ENCODE measurements at places on chromosomes 13 and 19.

DNA sequence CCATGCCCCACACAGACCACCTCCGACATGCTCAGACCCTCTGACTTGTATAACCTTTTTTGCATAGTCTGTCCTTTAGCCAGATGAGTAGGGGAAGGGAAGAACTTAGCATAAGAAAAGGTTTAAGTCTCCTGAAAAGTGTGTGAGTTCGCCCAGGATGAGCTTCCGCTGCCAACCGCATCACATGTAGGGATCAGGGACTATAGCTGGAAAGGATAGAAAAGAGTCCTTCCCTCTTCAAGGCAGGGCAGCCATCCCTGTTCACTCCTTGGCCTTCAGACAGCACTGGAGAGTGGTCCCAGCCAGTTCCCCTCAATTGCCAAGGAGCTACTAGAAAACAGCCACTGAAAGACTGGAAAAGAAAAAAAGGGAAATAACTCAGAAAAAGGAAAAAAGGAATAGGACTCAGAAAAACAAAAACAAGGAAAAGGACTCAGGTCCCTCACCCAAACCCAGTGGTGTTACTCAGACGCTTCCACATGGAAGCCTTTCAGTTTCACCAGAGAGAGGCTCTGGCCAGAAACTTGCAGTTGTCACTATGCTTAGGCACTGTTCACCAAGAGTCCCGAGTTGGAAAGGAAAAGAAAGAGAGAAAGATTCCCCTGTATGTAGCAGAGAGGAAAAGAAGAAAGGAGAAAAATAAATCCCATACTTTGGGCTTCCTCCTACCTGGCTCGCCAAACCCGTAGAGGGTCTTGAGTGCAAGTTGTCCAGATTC, 5.6 kb upstream of the TM9SF2 start:
- no peak for DNase-seq

GRCh38 chr13:109727251-109727650, 59.1 kb downstream of the IRS2 start:
- no peak for DNase-seq

DNA sequence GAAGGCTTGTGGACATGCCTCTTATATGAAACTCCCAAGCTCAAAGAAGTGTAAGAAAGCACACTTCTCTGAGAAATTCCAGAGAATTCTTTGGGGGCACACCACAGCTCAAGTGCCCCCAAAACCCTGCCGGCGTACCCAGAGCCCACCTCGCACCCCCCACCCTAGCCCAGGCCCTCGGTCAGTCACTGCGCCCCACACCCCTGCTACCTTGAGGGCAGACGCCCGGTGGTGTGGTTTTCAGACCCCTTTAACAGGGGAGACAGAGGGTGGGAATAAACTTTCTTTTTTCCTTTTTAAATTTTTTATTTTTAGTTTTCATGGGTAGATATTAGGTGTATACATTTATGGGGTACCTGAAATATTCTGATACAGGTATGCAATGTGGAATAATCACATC, 29.5 kb downstream of the PEPD start:
- no peak for DNase-seq

- DNase-seq: no peak
Measured at GRCh38 chr13:66563076-66563475, 667.1 kb downstream of the PCDH9 start.

DNA sequence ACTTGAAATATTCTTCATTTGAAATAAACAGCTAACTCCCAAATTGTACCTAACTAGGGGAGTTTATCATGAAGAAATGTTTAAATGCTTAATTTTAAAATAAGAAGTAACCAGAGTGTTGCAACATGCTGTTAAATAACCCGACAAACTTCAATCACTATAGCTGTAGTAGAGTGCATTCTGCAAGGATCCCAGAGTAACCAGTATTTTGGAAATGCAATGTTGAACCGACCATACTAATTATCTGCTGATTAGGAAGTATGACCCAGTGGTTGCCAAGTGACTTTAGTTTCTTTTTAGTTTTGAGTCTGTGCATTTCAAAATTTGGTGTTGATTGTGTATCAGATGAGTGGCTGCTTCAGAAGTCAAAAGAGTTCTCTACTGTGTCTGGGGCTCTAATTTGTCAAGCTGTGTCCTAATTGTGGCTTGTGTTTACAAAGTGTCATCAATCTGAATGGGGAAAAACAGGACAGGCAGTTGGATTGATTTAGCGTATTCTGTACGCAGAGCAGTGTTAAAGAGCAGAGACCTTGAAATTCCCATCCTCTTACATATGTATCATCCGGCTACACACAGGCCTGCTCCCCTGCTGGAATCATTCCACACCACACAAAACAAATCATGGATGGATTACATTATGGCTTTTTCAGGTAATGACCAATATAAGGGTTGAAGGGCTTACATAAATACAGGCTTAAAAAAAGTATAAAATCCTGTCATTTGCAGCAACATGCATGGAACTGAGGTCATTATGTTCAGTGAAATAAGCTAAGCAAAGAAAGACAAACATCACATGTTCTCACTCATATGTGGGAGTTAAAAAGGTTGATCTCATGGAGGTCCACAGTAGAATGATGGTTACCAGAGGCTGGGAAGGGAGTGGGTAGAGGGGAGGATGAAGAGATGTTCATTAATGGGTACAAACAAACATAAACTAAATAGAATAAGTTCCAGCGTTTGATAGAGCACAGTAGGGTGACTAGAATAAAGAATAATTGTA, 351.5 kb downstream of the KLF12 start:
- DNase-seq: no peak

GRCh38 chr13:52009946-52010345, 1.3 kb downstream of the ATP7B start:
- no peak for DNase-seq

GRCh38 chr13:48975101-48975855, 434 bp upstream of the FNDC3A start:
- DNase-seq: peak; percentile 42

GRCh38 chr13:110925023-110925612, 10.2 kb upstream of the ANKRD10 start:
- no peak for DNase-seq

DNA sequence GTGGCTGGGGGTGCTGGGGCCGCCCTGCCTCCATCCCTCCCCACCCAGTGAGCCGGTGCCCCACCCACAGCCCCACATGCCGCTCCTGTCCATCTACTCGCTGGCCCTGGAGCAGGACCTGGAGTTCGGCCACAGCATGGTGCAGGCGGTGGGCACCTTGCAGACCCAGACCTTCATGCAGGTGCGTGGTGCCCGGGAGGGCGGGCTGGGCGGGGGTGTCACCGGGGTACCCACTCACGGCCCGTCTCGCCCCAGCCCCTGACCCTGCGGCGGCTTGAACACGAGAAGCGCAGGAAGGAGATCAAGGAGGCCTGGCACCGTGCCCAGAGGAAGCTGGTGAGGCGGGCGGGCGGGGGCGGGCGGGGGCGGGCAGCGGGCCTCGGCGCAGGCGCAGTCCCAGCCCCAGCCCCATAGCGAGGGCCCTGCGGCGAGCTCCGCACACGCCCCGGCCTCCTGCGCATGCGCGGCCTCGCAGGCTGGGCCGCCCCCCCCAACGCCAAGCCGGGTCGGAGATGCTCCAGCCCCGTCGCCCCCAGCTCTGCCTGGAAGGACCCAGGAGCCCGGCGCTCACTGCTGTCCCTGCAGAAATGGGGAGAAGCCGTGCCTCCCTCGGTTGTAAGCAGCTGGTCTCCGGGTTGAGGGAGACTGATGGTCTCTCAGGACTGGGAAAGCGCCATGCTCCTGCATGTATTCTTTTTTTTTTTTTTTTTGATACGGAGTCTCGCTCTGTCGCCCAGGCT, 7.7 kb downstream of the ARHGAP45 start:
- peak; percentile 93 for DNase-seq

- no peak for DNase-seq
Measured at GRCh38 chr19:48821633-48822032, 10.8 kb upstream of the BCAT2 start.

DNA sequence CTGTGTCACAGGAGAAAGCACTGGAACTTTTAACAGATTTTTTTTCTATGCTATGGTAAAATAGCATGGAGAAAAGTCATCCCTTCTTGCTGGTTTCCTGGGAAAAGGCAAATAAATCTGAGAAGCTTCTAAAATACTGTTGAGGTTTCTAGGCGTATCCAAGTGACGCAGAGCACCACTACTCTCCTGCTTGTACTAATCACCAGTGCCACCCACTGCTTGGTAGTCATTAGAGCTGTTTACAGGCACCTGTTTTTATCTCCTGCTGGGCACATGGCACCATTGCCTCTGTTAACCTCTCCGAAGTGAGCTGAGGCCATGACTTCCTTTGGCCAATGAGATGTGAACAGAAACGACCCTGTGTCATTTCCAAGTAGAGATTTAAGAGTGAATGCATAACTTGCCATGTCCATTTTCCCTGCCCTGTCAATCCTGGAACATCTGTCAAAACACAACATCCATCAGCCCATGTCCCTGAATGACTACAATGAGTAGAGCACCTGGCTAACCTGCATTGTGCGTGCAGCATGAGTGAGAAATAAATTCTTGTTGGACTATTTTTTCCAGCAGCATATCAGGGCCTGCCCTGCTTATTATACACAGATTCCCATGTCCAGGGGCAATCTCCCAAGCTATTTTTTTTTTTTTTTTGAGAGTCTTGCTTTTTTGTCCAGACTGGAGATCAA, 17.3 kb upstream of the OXGR1 start:
- DNase-seq: no peak

All from CD4-positive, alpha-beta T cell treated with Interferon gamma for 1 hour (primary cell).